ENCODE measurements at places on chromosomes 6 and 20.

DNA sequence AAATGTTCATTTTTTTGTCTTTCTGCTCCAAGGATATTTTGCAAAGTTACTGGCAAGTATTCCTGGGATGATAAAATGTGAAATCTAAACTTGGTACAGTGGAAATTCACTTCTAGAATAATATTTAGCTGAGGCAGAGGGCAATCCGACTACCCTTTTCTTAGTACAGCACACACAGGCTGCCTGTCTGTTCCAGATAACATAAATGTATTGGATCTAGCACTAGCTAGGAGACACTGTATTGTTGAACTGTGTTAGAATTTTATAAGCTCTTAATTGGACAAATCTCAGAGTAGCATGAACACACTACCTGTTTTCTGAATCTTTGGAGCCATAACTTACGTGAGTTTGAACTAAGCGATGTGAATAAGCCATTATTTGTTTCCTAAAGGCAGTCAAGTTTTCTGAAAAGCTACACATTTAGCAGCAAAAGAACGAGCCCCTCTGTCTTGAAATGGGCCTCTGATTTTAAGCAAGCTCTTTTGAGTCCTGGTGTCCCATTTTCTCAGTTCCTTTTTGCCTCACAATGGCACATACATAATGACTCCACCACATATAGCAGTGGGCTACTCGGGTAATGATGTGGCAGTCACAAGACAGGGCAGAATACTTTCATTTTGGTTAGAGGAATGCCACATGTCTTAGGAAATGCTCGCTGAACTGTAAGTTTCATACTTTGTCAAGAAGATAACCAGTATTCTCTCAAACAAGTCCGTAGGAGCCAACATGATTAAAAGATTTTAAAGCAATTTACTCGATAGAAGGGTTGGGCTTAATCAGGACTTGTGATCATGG is 116.5 kb upstream of the ESR1 start:
- DNase-seq: no peak

DNA sequence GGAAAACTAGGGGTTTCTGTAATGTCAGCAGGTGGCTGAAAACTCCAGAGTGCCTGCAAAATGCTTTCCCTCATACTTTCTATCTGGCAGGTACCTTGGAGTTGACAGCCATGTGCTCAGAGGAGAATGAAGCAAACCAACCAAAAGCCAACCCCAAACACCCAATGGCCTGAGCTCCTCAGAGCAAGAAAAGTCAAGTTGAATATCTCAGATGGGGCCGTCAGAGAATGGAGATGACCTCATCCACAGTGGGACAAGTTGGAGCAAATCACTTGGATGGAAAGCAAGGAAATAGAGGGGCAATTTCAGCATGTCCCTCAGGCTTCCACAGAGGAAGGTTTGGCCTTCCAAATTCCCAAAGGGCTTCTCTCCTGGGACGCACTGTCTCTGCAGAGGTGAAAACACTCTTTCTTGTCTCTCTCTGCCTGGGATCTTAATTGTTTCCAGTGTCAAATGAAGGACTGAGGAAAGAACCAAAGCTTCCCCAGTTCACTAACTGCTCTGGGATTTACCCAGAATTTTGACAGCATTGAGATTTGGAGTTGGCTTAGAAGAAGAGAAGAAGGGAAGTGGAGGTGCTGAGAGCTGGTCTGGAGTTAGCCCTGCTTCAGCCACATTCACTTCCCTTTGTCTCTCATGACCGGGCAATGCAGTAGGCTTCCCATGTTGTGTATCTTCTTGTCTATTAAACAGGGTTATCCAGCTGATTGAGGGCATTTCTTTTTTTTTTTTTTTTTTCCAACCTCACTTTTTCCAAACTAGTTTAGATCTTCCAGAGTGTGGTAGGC is 42.2 kb downstream of the PRND start:
- DNase-seq: no peak

GRCh38 chr20:34122274-34122980 is 10.4 kb upstream of the EIF2S2 start:
- no peak for DNase-seq

DNA sequence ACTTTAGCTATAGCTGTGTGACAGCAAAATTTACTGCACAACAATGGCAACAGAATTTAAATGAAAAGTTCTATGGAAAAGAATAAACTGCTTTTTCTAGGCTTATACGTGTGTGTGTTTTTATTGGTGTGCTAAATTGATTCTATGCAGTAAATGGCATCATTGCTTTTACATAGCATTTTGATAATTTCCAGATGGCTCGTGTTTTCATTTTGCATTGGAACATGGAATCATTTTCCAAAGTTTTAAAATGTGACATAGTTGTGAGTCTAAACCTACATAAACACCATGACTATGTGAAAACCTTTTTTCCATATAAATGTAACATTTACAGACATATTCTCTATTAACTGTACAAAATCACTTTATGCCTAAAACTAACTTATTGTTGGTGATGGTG is 127.8 kb downstream of the SIM1 start:
- DNase-seq: no peak

DNA sequence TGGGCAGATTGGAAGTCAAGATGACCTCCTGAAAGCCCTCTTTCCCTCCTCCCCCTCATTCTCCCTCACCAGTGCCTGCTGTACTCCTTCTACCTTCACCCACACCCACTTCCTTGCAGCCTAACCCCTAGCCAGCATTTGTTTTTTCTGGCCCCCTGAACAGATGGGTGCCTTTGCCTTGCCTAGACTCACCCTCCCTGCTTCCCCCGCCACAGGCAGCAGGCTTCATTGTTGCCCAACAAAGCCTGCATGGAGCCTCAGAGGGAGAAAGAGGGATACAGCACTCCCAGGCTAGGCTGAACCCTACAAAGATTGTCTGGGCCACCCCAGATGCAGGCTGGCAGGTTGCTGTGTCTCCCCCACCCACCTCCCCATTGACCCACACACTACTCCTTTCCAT is 2.7 kb downstream of the MOCS1 start:
- DNase-seq: no peak

- DNase-seq: no peak
Measured at GRCh38 chr6:169798764-169799473, 47.5 kb downstream of the ERMARD start.

DNA sequence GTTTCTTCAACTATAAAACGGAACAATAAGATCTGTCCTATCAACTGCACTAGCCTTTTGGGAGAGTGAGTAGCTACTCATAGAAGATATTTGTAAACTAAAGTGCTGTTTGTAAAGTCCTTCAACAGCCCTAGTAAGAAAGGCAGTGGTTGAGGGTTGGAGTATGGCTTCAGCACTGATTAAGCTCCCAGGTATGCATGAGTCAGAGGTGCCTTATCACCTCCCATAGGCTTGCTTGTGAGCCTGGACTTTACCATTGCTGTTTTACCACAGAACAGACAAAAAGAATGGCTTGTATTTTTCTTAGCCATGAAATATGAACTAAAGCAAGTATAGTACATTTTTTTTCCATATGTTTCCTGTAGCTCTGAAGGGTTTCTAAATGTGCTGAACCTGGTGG is 44.1 kb downstream of the SAMD3 start:
- no peak for DNase-seq

GRCh38 chr6:163731215-163732013 is 316.9 kb downstream of the QKI start:
- no peak for DNase-seq

GRCh38 chr20:3521852-3522740 is 51.3 kb downstream of the ATRN start:
- no peak for DNase-seq

- no peak for DNase-seq
Measured at GRCh38 chr6:63427951-63428350, 108.2 kb upstream of the LGSN start.

DNA sequence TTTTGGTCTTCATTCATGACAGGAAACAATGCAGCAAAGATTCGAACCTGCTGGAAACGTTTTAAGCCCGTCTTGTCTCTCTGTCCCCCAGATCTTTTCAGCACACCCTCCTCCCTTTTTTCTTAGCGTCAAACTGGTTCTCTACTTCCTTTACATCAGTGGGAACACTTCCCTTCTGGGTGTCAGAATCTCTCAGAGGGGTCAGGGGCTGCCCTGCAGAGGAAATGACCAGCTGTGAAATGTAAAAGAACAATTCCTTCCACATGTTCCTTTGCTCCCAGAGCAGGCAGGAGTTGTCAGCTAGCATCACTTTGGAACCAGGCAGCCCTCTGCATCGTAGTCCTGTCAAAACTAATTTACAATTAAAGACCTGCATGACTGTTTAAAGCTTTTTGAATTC is 619.0 kb downstream of the TFAP2A start:
- no peak for DNase-seq

DNA sequence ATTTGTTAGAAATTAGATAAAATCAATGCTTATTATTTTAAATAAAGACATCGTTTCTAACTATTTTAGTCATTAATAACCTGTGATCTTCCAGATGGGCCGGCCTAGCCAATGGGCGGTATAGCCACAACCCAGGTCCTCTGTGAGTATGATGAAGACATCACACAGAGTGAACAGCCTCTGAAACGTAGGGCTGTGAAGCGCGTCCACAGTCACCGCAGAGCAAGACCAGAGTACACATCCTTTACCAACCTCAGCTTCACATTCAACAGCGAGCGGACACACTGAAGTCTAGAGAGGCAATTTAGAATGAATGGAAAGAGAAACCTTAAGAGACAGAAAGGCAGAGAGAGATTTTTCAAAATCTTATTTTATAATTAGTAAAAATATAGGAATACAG is 125.0 kb upstream of the RPS6KA2 start:
- DNase-seq: no peak

DNA sequence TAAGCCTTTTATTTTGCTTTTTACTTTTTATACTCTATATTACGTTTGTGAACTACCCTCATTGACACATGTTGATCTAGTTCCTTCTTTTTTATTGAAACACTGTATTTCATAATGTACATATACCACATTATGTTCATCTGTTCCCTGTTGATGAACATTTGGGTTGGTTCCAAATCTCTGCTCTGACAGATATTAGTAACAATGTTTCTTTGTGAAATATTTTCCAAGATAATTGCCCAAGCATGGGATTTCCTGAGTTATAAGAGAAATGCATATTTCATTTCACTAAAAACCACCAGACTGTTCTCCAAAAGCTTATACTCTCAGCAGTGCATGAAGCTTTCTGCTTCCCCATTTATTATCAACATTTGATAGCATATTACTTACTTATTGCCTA is 44.2 kb upstream of the TNFRSF21 start:
- no peak for DNase-seq

GRCh38 chr6:144725736-144726522 is 440.8 kb downstream of the UTRN start:
- no peak for DNase-seq

- DNase-seq: no peak
Measured at GRCh38 chr6:53112871-53113270, 35.8 kb downstream of the GCM1 start.

- no peak for DNase-seq
Measured at GRCh38 chr20:43017241-43018030, 172.3 kb downstream of the PTPRT start.

DNA sequence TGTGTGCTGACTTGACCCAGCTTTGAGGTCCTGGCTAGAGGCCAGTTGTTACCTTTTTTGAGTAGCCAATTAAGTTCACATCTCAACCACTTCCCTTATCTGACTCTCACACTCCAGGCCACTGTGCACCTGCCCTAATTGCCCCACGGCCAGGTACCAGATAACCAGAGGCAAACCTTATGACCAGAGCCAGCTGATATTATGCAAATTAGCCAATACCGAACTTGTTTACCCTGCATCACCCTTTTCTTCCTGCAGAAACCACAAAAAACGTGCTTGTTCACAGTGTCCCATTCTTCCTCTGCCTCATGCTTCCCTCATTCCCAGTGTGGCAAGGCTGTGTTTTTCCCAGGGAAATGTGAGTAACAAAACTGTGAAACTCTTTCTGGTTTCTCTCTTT is 89.3 kb downstream of the HTR1B start:
- DNase-seq: no peak

Data from NCI-H1436 treated with DMSO at 0.1 percent for 48 hours (cell line).